Stimulated activated CD8-positive, alpha-beta memory T cell treated with anti-CD3 and anti-CD28 coated beads, Interleukin-2, amount 100 ng/mL, for 1 hour (primary cell): ENCODE measurements at places on chromosomes 7 and 10.

DNA sequence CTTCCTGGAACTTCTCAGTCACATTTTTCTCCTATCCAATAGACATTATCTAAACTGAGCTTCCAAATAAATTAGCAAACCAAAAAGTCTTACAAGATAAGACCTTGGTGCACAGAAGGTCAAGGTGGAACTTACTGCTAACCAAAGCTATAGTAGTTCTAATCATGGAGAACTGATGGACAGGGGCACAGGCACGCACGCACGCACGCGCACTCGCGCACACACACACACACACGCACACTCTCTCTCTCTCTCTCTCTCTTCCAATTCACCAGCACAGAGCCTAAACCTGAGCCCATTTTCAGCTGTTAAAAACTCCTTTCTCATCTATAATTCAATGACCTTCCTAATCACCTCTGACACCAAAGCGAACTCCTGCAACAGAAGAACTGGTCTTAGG lies 7.5 kb downstream of the FGFR2 start:
- DNase-seq, result no peak

DNA sequence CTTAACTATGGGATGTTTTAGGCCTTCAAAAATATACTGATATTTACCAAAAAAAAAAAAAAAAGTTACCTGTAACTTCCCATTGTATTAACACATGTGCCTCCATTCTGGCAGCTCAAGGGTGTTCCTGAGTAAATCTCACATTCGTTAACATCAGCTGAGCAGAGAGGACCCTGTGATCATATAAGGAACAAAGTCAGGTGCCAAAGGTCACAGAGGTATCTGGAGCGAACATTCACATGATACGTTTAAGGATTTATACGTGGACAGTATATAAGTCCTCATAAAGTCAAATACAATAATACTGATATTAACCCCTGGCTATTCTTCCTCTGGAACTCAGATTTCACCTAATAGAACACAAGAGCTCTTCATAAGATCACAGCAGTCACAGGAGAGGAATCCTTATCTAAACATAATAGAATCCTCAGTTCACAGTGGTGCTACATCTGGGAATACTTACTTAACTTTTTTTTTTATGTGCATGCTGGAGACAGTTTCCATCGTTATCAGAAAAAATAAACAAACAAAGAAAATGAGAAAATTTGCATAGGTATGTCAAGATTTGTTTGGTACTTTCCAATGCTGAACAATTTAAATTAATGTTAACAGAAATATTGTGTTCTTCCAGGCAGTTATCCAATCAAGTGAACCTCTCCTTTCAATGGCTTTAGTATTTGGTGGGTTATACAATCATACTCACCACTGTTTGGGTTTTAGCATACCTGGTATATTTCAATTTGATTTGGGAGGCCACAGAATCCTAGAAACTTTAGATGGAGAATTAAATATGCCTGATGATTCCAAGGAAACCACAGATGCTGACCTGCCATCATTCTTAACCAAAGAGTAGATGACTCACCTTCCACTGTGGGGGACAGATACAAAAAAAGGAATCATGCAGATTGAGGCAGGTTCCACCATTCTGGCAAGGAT lies 6.6 kb downstream of the CUBN start:
- no peak for DNase-seq

- DNase-seq, result no peak
These were observed 13.3 kb downstream of the PRSS2 start for GRCh38 chr7:142784096-142784495.

GRCh38 chr7:2204446-2204845 lies 28.3 kb downstream of the MAD1L1 start:
- DNase-seq, result no peak

DNA sequence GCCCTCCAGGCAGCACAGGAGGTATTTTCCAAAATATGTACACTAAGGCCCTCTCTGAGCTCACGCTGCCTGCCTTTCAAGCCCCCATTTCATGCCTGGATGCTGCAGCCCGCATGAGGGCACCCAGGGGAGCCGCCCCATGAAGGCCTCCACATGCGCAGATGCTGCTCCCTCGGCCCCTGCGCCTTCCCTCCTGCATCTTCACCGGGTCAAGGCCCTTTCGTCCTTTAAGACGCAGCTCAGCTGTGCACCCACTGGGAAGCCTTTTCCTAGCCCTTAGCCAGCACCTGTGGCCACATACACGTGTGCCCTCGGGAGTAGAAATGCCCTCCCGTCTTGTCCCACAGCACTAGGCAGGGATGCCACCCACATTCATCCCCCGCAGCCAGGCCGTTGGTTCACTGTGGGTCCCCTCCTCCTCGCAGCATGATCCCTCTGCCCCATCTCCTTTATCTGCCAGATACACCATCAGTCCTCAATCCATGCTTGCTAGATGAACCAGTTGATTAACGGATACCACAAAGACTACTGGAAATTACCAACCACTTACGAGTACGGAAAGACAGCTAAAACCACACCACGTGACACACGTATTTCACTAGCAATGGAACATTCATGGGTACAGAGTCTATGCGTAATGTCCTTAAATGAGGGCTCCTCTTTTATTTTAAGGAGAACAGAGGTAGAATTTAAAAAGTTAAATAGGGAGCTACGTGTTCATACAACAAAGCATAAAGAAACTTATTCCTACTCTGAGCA lies 278.0 kb downstream of the TNS3 start:
- no peak for DNase-seq

DNA sequence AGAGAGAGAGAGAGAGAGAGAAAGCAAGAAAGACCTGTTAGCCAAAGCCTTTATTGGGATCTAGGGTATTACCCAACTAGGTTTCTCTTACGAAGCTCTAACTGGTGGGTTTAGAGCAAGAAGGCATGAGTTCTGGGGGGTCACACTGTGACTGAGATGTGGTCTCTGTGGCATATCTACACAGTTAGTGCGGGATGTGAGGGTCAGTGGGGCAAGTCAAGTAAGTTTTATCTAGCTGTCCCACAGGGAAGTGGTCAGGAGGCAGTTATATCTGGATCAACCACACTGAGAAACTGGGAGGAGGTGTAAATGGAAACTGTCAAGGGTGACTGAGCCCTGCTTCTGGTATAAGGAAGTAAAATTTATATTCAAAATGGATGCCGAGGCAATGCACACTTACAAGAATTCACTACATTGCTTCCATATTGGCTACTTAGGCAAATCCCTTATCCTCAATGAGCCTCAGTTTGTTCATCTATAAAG lies 331.6 kb upstream of the HPS1 start:
- no peak for DNase-seq

- DNase-seq, result no peak
These were observed 13.5 kb downstream of the IQCE start for GRCh38 chr7:2572101-2572842.

DNA sequence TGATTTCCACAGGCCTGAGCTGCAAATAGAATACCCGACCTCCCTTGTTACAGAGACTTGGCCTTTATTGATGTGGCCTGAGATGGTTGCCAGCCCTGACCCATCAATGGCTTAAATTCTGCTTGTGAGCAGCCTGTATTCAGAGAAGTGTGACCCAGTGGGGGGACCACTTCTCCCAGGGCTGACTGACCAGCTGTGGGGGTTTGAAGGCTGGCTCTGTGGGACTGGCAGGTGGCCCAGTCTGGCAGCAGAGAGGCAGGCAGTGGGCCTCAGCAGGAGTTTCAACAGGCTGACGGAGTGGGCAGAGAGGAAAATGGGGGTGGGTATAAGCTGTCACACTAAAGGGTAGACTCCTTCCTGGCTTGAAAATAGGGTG lies 12.2 kb upstream of the PPIF start:
- no peak for DNase-seq

DNA sequence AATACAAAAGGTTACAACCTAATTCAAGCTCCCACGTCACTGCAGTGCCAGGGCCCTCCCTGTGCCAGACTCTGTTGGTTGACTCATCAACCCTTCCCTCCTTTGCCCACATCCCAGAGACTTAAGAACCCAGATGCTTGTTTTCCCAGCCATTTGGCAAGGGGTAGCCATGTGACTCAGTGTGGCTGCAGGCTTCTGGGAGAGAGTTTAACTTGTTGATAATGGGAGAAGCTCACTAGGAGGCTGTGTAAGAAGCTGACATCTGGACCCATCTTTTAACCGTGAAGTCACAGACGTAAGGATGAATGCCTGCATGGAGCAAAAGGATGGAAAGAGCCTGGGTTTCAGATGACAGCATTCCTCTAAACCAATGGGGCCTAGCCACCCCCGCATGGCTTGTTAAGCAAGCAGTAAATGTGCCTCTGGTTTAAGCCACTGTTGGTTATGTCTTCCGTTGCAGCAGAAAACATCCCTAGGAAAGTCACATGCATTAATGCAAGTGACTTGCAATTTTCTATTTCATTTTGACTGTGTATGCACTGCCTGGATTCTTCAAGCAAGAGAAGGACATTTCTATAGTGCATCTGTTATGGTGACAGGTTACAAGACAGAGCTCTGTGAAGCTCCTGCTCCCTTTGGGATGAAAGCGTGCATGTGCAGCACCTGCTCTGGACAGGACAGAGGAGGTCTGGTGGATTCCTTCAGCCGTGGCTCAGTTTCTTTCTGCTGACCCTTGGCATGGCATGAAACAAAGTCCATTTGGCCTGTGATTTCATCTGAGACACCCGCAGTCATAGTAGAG lies 57.5 kb upstream of the CREB5 start:
- no peak for DNase-seq

DNA sequence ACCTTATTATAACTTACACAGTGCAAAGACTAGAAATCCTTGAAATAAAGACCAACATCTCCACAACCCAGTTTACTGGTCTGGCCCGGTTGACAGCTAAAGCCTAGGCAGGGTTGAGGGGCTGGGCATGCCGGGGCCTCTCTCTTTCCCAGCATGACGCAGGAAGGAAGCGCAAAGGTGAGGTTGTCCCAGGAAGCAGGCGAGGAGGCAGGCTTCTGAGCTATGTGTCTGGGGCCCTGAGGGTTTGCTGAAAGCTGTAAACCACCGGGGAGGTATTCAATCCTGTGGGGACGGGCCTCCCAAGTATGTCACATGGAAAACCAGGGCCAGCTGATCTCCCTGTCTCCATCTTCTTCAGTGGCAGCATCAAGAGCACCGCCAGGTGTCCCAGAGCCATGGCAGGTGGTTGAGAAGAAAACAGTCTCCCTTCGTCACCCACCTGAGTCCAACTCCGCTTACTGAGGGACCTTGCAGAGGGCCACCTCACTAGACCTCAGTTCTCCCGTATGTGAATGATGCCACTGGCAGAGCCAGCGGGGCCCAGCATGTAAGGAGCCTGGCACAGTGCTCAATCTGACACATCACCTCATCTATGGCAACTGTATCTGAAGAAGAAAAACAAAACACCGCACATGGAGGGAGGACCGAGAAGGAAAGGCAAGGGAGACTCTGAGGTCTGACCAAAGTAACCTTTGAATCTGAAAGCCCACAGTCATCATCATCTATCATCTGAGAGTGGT lies 49.5 kb downstream of the FAM53B start:
- DNase-seq, result no peak

GRCh38 chr10:80518807-80519360 lies 18.8 kb upstream of the SH2D4B start:
- DNase-seq, result no peak

DNA sequence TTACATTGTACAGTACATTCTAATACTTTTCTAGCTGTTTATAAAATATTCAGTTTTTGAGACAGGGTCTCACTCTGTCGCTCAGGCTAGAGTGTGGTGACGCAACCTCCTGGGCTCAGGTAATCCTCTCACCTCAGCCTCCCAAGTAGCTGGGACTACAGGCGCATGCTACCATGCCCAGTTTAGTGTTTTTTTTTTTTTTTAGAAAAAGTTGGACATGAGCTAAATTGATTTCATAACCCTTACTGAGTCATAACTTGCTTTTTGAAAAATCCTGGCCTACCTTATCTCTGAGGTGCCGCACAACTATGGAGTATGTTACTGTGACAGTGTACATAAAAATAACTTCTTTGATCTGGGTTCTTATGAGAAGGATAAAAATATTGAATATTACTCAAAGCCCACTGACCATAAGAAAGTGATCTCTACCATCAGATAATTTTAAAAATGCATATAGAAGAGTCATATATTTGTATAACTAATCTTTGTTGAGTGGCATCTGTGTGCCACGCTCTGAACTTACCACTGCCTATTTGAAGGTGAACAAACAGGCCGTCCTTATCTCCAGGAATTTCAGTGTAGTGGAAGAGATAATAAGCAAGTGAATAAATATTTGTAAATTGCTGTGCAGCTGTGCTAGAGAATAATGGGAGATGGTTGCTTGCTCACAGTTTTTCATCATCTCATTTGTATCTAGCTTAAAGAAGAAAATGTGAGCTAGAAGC lies 73.2 kb downstream of the PPP1R9A start:
- DNase-seq, result no peak
